ENCODE measurements at places on chromosomes 7 and 10.
A peak's percentile ranks its signal among the peaks of the same experiment; 100 is the strongest.

DNA sequence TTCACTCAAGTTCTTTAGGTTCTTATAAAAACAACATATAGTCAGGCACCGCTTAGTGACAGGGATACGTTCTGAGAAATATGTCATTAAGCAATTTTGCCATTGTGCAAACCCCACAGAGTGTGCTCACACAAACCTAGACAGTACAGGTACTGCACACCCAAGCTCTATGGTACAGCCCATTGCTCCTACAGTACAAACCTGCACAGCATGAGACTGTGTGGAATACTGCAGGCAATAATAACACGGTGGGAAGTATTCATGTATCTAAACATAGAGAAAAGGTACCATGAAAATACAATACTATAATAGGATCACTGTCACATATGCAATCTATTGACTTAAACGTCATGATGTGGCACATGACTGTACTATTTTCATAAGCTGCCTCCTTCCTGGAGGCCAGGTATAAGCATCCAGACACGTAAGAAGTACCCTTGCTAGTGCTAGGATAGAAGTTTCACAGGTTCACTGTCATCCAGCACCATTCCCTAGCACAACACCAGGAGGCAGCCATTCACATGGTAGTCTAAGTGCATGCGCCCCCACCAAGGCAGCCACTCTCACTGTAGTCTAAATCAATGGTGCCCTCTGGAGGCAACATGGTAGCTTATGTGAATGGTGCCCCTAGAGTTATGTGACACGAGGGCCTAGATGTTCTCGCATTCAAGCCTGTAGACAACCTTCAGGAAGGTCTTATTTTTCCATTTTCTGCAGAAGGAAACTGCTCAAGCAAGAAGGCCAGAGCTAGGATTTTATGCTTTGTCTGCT, 98.5 kb downstream of the ARHGAP22 start:
- DNase-seq = no peak

DNA sequence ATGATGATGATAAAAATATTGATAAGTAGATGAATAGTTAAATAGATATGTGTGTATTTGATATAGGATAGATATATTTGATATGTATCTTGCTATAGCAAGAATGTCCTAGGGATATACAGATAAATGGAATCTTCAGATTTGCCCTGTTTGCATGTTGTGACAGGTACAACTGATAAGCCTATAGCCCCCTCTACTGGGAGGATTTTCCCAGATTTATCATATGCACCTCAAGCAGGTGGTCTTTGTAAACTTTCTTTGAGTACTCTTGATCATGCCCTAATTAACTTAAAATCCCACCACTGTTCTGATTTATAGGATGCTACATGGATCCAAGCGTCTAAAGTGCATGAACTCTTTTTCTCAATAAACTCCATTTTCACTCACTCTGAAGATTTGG, 1050.7 kb downstream of the SORCS3 start:
- peak; percentile 41 for DNase-seq

GRCh38 chr7:108413782-108414492, 42.3 kb downstream of the NRCAM start:
- peak; percentile 35 for DNase-seq

GRCh38 chr10:100551738-100552137, 16.0 kb downstream of the HIF1AN start:
- no peak for DNase-seq

- DNase-seq = no peak
Measured at GRCh38 chr7:22331704-22332103, 25.2 kb downstream of the RAPGEF5 start.

DNA sequence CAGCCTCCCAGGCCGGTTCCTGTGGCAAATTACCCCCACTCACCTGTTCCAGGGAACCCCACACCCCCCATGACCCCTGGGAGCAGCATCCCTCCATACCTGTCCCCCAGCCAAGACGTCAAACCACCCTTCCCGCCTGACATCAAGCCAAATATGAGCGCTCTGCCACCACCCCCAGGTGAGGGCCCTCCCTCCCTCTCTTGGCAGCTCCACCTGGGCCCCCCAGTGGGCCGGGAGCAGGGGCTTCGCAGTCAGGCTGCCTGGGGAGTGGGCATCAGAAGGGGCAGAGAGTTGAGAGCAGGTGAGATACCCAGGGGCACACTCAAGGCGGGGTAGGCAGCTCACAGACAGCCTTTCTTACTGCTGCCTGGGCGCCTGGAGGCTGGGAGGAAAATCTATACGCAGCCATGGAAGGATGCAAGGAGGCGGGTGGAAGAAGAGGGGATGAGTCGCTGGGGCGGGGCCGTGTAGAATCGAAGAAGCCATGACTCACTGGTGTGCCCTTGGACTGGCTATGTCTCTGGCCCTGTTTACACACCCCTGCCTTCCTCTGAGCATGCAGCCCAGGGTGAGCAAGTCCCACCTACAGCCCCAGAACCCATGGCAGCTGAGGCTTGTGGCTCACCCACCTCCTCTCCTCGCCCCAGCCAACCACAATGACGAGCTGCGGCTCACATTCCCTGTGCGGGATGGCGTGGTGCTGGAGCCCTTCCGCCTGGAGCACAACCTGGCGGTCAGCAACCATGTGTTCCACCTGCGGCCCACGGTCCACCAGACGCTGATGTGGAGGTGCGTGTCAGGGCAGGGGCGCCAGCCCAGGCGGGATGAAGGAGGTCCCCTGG, 48.6 kb upstream of the PPIF start:
- peak; percentile 29 for DNase-seq

GRCh38 chr10:117163061-117163953, 25.2 kb upstream of the VAX1 start:
- DNase-seq = no peak

- DNase-seq = no peak
Measured at GRCh38 chr10:129946859-129947258, 17.2 kb downstream of the EBF3 start.

GRCh38 chr7:111744501-111745155, 182.3 kb upstream of the IMMP2L start:
- DNase-seq = no peak

DNA sequence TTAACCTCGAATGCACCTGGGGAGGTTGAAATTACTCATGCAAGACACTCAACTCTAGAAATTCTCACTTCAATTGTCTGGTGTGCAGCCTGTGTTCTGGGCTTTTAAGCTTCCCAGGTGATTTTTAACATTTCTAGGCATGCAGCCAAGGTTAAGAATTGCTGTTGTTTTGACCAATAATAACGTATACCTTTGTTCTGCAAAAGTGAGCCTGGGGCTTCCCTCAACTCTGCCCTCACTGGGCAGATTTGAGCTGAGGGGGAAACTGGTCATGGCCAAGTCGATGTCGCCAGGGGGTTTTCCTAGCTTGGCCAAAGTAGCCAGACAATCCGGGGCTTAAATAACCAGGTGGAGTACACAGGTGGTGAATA, 568 bp downstream of the PRSS2 start:
- no peak for DNase-seq

GRCh38 chr7:68888971-68889385, 709.3 kb upstream of the AUTS2 start:
- no peak for DNase-seq

DNA sequence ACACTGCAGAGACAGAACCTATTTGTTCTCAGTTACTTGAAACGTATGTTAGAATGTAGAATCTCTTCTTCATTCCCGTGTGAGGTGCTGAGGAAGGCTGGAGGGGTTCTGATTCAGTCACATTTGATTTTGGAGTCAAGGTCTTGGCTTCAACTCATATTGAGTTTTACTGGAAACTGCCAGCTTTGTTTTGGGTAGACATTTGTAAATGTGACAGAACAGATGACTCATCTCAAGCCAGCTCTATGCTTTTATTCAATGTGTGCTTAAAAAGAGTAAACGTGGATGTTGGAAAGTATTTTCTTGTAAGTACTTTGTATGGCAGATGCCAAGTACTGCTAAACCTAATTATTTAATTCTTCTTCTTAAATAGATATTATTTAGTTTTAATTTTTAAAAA, 780.8 kb upstream of the C7orf33 start:
- no peak for DNase-seq

DNA sequence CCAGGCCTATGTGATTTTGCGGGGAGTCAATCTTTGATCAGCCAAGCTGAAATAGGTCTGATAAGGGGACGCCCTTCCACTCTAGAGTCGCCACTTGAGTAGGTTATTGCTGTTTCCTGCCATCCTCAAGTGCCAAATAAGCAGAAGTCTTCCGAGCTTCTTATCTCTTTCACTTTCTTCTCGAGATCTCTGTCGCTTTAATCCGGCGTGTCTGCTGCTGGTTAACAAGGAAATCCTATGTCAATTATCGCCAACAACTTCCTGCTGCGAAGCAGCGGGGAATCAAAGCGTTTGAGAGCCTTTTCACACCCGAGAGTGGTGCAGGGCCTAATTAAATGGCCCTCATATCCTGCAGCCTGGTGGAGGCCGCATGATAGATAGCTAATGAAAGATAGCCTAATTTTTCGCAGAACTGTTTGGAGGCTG, 215.9 kb downstream of the RAB11FIP2 start:
- no peak for DNase-seq

DNA sequence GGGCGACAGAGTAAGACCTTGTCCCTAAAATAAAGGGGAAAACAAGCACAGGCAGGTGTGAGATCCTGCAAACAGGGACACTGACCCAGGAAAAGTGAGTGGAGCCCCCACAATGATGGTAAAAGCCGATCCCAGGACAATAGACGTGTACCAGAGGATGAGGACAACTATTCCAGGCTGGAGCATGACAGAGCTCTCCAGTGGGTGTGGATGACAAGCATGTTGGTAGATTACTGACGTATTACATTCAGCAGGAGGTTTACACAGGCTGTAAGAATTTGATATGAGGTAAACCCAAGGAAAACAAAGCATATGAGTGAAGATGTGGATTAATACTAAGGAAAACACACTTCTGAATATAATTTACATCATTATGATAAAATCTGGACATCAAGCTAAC, 27.8 kb upstream of the SMURF1 start:
- DNase-seq = peak; percentile 6

GRCh38 chr10:53903756-53904155, 897.3 kb downstream of the PCDH15 start:
- DNase-seq = no peak

- DNase-seq = no peak
Measured at GRCh38 chr7:98051118-98051744, 55.4 kb upstream of the LMTK2 start.

DNA sequence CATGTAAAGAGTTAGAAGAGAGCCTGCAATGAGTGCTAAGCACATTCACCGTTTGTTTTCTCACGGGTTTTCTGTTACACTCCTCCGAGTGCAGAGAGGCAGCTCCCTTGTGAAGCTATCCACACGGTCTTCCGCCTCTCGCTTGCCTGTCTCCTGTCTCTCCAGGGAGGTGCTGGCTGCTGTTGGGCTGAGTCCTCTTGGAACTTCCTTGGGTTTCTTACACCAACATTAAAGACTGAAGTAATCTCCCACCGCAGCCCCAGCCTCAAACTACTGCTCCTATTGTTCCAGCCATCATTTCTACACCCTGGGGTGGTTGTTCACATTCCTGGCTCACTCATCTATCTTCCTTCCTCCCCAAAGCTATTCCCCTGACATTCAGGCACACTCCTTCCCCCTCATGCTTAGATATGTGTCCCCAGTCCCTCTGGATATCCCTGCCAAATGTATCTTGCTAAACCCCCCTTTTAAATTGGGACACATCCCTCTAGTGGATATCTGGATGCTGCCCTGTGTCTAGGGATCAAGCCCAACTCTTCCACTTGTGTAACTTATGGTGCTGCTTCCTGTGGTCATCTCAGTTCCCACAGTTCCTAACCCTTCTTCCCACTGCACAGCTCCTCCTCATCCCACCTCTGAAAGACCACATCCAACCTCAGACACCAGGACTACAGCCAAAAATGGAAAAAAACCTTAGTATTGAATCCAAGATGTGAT, 14.1 kb downstream of the ESYT2 start:
- DNase-seq = peak; percentile 51

DNA sequence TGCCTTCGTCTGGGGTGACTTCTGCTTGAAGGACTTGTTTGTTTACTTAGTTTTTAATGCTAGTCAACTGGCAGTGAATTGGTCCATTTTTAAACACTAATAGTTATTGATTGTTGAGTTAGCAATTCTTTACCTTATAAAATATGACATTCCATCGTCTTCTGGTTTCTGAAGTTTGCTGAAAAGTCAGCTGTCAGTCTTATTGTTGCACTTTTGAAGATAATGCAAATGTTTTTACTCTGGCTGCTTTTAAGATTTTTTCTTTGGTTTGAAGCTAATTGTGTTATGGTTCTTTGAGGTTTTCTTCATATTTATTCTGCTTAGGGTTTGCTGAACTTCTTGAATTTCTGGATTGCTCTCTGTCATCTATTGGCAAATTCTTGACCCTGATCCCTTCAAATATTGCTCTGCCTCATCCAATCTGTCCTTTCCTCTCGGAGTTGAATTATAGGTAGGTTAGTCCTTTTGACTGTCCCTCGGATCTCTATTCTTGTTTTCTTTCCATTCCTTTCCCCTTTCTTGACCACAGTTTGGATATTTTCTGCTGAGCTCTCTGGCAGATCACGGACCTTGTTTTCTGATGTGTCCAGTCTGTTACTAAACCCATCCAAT, 24.2 kb downstream of the MGMT start:
- no peak for DNase-seq

GRCh38 chr7:96665689-96666088, 44.0 kb downstream of the SEM1 start:
- DNase-seq = no peak

DNA sequence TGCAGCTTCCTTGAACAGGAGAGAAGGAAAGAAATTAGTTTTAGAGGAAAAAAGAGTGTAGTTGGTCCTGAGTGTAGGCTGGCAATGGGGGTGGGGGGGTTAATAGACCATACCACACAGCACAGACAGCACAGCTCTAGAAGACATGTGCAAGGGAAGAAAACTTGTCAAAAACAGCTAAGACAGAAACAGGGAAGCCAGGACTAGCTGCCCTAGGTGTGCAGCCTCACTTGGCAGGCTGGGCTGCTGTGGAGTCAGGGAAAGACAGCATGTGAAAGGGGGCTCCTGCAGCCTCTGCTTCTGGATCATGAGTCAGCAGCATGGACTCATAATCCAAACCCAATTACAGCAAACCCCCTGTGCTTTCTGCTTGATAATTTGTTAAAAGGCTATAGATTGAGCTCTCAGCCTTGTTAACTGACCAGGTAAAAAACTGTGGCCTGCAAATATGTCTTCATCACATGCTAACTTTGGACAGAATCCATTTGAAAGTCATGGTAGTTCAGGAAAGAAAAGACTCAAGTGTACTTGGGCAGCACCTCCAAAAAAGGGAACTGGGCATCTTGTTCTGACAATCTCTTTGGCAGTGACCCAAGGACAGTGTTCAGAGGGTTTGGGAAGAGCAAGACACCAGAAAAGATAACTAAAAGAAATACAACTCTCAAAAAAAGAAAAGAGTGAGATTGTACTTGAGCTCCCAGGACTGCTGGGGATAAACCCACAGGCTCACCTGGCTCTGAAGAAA, 142.2 kb upstream of the VWC2 start:
- peak; percentile 5 for DNase-seq

- no peak for DNase-seq
Measured at GRCh38 chr10:36038316-36038955, 396.3 kb upstream of the FZD8 start.

DNA sequence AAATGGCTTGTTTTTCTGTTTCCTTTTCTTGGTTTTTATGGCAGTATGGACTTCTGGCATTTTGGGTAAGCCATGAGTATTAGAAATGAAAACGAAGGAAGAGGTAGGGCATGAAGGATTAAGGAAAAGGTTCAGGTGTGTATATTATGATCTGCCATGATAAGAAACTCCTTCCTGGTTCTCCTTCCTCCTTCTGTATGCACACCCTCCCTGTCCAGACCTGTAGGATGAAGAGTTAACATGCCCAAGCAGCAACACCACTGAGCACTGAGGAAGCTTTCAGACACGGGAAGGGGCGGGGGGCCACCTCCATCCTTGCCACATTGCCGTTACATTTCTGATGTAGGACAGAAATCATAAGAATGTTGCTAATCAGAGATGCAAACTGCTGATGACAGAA, 361.0 kb upstream of the ZMIZ1 start:
- DNase-seq = no peak

GRCh38 chr7:105651798-105652197, 70.5 kb upstream of the EFCAB10 start:
- DNase-seq = no peak

Data from tongue (tissue), 3 donors.